ENCODE measurements at places on chromosomes 11 and 22. TPM values are rescaled to one million over a fixed set of nuclear protein-coding genes. Genes with fewer than 3 reads are reported as not detected.

Gene SOX10
- total RNA-seq = 15.2 TPM

Gene SCGB1D4
- total RNA-seq = not detected

Gene SGSM1
- 1.7 TPM for total RNA-seq

Gene SLC22A8
- not detected for total RNA-seq

Gene CNGA4
- not detected for total RNA-seq

Gene MED19
- total RNA-seq = 29.2 TPM

Gene KDM4E
- not detected for total RNA-seq

Gene GAL3ST1
- 3.0 TPM for total RNA-seq

Gene DUSP8
- 4.8 TPM for total RNA-seq

Gene CASP12
- not detected for total RNA-seq

Gene RNF121
- 22.6 TPM for total RNA-seq

Gene EXPH5
- 120 TPM for total RNA-seq

Gene PHLDB1
- 48.7 TPM for total RNA-seq

Gene SCO2
- total RNA-seq = 1.7 TPM

Gene ARHGAP1
- total RNA-seq = 65.4 TPM

Gene MMP1
- not detected for total RNA-seq

Gene PHETA2
- 7.1 TPM for total RNA-seq

Gene OR52H1
- total RNA-seq = not detected
